Gastrocnemius medialis (tissue), 4 donors: ENCODE measurements at places on chromosomes 3 and 15. TPM values are rescaled to one million over a fixed set of nuclear protein-coding genes. Genes with fewer than 3 reads are reported as not detected.

GRCh38 chr15:77004189-77004588 lies 9.3 kb downstream of the PSTPIP1 start:
- no peaks in the 10 kb centered on the region for H3K27me3 ChIP-seq
- H3K4me3 ChIP-seq = no peak overlapping the region
- H3K36me3 ChIP-seq = no peaks in the 10 kb centered on the region
- peak; percentile 55 for DNase-seq
- no peak overlapping the region for H3K27ac ChIP-seq

The HERC2 gene
- total RNA-seq = 92.7 TPM

GRCh38 chr15:68302729-68303128 lies 25.2 kb downstream of the FEM1B start:
- no peaks in the 10 kb centered on the region for H3K36me3 ChIP-seq
- peaks cover 22% of the 10 kb centered on the region for H3K4me1 ChIP-seq
- no peak for DNase-seq
- no peak overlapping the region for H3K4me3 ChIP-seq
- no peaks in the 10 kb centered on the region for H3K27me3 ChIP-seq
- H3K27ac ChIP-seq = no peak overlapping the region

DNA sequence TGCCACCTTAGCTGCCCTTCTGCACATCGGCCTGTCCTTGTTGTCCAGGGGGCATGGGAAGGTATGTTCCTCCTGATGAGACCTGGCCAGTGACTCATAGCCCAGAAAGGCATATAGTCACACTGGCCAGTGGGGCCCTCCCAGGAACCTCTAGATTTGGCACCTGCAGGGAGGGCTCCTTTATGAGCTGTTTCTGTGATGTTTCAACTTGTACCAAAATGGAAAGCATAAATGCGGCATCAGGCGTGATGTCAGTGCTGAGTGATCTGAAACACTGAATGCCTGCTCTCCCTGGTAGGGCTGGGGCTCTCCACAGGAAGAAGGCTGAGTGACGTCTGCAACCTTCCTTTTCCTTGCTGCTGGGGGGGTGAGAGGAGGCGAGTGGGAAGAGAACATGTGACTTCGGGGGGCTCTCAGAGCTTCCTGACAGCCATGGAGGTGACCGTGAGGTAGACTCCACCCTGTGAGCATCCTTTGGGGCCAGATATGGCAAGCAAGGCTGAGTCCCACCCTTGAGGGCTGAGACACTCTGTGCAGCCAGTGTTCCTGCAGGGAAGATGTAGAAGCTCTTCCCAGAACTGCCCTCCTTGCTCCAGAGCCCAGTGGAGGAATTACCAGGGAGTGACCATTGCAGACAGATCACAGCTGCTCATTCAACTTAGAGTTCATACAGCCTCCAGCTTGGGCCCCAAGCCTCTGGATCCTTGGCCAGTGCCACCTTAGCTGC lies 37.1 kb upstream of the APEH start:
- no peaks in the 10 kb centered on the region for H3K4me1 ChIP-seq
- H3K27ac ChIP-seq = no peak overlapping the region
- no peak for DNase-seq
- H3K36me3 ChIP-seq = no peaks in the 10 kb centered on the region
- no peak overlapping the region for H3K4me3 ChIP-seq
- no peaks in the 10 kb centered on the region for H3K27me3 ChIP-seq

DNA sequence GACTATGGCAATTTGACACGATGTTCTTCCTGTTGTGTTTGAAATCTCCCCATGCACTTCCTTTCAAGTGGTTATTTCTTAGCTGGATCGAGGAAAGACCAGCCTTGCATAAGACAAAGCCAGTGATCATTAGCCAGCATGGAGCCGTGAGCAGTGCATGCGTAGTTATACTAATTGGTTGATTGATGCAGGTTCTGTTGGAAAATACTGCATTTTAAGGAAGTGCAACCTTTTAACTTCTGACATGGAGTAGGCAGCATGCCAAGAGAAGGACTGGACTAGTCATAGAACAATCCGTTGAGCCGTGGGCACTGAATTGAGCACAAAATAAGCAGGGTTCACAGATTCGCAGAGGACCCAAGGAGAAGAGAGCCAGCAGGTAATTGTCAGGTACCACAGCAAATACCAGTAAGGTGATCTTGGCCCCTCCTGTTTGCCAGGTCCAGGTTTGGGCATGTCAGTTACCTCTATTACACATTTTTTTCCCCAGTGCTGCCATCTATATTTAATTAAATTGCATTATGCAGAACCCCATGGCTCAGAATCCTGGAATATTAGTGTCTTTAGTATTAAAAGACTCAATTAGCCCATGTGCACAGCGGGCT lies 29.0 kb upstream of the BCL6 start:
- no peaks in the 10 kb centered on the region for H3K4me1 ChIP-seq
- no peak overlapping the region for H3K27ac ChIP-seq
- DNase-seq = no peak
- H3K36me3 ChIP-seq = no peaks in the 10 kb centered on the region
- H3K4me3 ChIP-seq = no peak overlapping the region

The SNX1 gene
- total RNA-seq = 39.3 TPM

The DNASE1L3 gene
- total RNA-seq = not detected

The CIB2 gene
- total RNA-seq = 14.4 TPM

DNA sequence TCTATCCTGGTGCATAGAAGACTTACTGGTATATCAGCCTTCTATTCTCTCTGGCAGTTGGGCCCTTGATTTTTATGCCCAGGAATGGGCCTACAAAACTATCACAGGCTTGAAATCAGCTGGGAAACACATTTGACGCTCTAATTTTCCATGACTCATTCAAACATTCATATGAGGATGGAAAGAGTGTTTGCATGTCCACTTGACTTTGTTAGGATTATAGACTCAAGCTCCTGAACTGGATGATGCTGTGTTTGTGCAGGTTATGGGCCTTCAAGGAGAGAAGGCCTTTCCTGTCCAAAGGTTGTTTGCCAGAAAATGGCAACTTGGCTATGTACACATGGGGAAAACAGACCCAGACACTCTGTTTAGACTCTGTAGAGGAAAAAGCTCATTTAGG lies 219.9 kb downstream of the GAP43 start:
- H3K27ac ChIP-seq = no peak overlapping the region
- no peak for DNase-seq
- H3K27me3 ChIP-seq = no peaks in the 10 kb centered on the region
- no peaks in the 10 kb centered on the region for H3K36me3 ChIP-seq

DNA sequence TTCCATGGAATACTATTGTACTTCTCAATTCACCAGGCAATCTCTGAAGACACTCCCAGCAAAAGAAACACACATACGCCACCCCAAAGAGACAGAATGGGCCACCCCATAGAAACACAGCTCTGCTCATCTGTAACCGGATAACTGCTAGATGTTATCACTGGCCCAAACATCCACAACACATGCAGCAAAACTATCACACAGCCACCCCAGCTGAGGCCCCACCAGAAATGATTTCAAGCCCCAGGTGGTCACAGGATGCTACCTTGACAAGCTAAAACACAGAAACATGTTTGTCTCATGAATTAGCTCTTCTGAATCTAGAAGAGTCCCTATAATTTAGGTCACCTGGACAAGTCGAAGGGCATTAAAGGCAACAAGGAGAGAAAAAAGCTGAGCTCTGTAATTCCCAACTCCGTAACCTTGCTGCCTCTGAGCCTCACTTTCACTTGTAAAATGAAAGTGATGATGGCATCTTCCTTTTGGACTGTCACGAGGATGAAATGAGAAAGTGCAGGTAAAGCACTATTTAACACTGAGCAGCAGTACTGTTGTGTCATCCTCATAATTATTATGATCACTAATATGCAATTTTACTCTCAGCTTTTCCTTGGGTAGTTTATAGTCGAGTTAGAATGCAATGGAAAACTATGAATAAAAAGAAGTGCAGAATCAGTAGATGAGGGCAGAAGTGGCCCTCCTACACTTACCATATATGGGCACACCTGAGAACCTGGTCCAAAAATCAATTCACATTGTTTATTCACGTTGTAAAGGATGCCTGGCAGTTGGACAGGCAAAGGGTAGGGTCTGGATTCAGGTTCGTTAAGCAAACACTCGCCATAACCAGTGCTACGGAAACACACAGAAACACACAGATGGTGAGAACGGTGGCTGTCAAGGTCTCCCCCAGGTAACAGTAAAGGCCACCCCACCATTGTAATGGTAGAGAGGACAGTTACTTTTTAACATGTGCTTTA lies 38.6 kb downstream of the ADAMTS9 start:
- no peak for DNase-seq
- H3K36me3 ChIP-seq = peaks cover 54% of the 10 kb centered on the region
- H3K4me3 ChIP-seq = no peak overlapping the region
- H3K27ac ChIP-seq = no peak overlapping the region
- H3K27me3 ChIP-seq = no peaks in the 10 kb centered on the region

The SNX33 gene
- 5.7 TPM for total RNA-seq

GRCh38 chr3:100333970-100334487 lies 528 bp upstream of the NIT2 start:
- H3K4me1 ChIP-seq = peaks cover 10% of the 10 kb centered on the region
- peak overlapping the region; percentile 59 for H3K4me3 ChIP-seq
- no peaks in the 10 kb centered on the region for H3K27me3 ChIP-seq
- no peak for DNase-seq

The GOLGA8B gene
- total RNA-seq = 36.8 TPM

The PRTG gene
- total RNA-seq = 0.05 TPM

GRCh38 chr15:67979281-67979680 lies 74.8 kb upstream of the PIAS1 start:
- H3K4me3 ChIP-seq = no peak overlapping the region
- H3K27ac ChIP-seq = no peak overlapping the region
- H3K36me3 ChIP-seq = no peaks in the 10 kb centered on the region
- H3K27me3 ChIP-seq = no peaks in the 10 kb centered on the region
- no peak for DNase-seq

The CCDC174 gene
- 15.3 TPM for total RNA-seq

DNA sequence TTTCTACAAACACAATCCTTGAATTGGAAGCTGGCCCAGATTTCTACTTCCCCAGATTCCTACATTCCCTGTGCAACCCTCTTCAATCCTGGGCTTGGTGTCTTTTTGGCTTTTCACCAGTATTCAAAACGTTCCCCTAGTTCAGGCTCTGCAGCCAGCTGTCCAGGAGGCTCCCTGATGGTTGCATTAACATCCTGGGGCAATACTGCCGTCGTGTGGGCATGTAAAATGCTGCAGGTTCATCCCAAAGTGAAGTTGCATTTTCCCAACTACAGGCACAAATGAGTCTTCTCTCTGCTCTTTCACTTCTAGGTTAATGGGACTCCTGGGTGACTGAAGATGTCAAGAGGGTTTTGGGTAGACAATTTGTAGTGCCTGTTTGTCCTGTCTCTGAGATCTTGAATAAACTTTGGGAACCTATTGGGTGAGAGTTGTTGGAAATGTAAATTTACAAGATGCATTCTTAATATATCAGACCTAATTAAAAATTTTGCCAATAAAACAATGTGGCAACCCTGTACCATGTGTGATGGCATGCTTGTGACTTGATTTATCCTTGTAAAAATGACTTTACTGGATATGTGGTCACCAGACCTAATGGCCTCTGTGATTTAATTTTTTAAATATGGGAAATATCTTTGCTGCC lies 28.6 kb downstream of the SOX14 start:
- no peaks in the 10 kb centered on the region for H3K4me1 ChIP-seq
- H3K27ac ChIP-seq = no peak overlapping the region
- H3K27me3 ChIP-seq = no peaks in the 10 kb centered on the region
- no peaks in the 10 kb centered on the region for H3K36me3 ChIP-seq
- no peak for DNase-seq

DNA sequence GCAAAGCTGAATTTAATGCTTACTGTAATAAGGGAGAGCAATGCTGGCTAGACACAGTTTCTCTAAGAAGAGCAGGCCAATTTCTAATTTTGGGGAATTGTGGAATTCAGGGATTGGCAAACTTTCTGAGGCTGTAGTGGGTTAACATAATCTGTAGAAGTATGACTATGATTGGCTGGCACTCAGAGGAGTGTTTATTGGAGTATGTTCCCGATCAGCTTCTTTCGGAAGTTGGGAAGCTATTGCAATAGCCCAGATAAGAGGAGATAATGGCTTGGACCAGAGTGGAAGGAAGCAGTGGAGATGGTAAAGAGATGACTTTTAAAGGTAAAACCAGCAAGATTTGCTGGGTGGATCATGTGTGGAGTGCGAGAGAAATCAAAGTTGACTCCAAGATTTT lies 19.4 kb downstream of the TMOD3 start:
- no peaks in the 10 kb centered on the region for H3K36me3 ChIP-seq
- no peak for DNase-seq
- no peaks in the 10 kb centered on the region for H3K27me3 ChIP-seq
- peaks cover 11% of the 10 kb centered on the region for H3K4me1 ChIP-seq
- no peak overlapping the region for H3K4me3 ChIP-seq

- DNase-seq = no peak
- no peaks in the 10 kb centered on the region for H3K36me3 ChIP-seq
- no peak overlapping the region for H3K27ac ChIP-seq
Observed at GRCh38 chr3:190597291-190597690, 83.4 kb downstream of the IL1RAP start.

The COL7A1 gene
- total RNA-seq = 0.66 TPM

DNA sequence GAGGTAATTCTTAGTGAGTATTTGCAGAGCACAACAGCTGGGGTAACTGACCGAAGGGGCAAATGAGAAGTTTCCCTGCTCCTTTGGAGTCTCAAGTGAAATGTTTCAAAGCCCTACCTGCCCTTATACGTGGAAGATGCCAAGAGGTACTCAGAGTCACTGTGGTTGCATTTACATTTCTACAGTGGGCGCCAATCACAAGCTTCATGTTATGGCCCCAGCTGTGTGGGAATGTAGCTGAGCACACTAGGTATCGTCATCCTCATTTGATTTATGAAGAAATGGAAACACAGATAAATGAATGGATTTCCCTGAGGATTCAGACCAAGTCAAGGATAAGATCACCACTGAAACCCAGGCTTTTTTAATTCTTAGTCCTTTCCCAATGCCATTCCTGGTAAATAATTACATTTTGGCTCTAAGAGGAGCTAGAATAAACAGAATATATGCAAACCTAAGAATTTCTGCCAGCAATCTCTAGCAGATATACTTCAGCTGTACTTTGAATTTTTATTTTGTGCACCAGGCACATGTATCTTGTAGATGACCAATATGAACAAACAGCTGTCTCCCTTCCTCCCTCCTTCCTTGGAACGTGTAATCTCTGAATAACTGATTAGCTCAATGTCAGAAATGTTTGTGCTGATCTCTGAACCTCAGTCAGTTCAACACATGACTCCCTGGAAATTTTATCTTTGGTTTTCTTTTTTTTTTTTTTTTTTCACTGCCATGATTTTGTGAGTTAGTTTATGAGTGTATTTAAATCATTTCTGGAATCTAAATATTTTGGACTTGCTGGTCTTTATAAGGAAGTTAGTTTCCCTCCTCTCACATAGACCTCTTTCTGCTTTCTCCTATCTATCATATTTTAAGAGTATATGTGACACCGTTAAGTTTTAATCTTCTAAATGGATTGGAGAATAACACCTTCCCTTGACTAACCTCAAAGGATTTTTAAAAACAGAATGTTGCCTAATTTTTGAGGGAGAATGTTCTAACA lies 69.2 kb downstream of the MAP2K5 start:
- no peaks in the 10 kb centered on the region for H3K27me3 ChIP-seq
- no peaks in the 10 kb centered on the region for H3K4me1 ChIP-seq
- no peak overlapping the region for H3K4me3 ChIP-seq
- H3K36me3 ChIP-seq = no peaks in the 10 kb centered on the region

GRCh38 chr15:95681836-95682544 lies 648.5 kb upstream of the NR2F2 start:
- H3K4me3 ChIP-seq = no peak overlapping the region
- no peak overlapping the region for H3K27ac ChIP-seq
- no peaks in the 10 kb centered on the region for H3K36me3 ChIP-seq
- H3K4me1 ChIP-seq = no peaks in the 10 kb centered on the region
- no peaks in the 10 kb centered on the region for H3K27me3 ChIP-seq
